Stimulated activated CD4-positive, alpha-beta T cell treated with anti-CD3 and anti-CD28 coated beads, Interleukin-12 subunit alpha, Interleukin-12 subunit beta, amount 100 ng/mL, for 4 hours (primary cell): ENCODE measurements at places on chromosomes 2 and 18.
A peak's percentile ranks its signal among the peaks of the same experiment; 100 is the strongest.

- no peak for DNase-seq
Observed at GRCh38 chr18:24600076-24600654, 139.7 kb downstream of the HRH4 start.

DNA sequence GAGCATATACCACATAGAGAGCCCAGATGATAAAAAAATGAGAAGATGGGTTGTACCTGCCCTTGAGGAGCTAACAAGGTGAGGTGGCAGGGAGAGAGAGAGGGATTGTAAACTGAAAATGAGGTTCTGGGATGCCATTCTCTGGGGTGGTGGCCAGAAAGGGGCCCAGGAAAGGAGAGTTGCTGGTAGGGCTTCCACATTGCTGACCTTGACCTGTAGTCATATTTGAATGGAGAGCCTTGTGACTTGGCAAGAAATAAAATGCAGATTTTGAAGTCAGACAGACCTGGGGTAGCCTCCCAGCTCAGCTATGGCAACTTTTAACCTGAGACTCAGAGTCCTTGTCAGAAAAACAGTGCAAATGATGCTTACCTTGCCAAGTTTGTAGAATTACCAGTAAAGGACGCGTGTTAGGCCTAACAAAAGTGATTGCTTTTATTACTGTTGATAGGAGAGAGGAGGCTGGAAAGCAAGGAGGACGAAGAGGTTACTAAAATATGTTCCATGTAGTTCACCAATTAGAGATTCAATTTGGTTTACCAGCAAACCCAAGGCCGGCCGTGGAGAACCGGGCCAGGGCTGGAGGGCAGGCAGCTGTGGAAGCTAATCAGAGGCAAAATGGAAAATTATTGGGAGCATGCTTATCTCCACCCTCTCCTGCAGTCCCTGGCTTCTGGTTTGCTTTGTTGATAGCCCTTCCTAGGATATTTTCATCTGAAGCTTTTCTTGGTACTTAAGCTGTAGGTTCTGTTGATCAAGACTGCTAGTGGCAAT is 3.9 kb downstream of the NPAS2 start:
- no peak for DNase-seq

GRCh38 chr2:60528281-60529020 is 25.0 kb downstream of the BCL11A start:
- no peak for DNase-seq

DNA sequence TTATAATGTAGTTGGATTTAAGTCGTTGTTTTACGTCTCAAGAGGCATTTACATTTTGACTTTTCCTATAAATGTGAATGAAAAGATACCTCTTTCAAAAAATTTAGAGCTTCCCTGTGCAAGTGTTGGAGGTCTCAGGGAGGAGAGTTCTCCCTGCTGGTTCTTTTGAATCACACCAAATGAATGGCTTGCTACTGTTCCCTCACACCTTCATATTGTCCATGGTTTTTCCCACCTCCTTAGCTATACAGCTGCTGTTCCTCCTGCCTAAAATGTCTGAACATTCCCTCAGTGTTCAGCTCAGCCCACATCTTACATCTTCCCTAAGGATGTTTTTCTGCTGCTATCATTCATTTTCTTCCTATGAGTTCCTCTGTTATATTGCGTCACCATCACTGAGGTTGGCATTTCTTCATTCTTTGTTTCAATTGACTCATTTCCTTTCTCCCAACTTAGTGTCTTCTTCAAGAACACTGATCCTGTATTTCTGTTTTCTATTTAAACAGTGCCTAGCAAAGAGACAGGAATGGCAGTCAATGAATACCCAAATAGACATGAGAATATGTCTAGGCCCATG is 46.0 kb downstream of the COX7A2L start:
- no peak for DNase-seq

GRCh38 chr18:75105551-75106254 is 103.2 kb downstream of the PTGR3 start:
- DNase-seq, result no peak

DNA sequence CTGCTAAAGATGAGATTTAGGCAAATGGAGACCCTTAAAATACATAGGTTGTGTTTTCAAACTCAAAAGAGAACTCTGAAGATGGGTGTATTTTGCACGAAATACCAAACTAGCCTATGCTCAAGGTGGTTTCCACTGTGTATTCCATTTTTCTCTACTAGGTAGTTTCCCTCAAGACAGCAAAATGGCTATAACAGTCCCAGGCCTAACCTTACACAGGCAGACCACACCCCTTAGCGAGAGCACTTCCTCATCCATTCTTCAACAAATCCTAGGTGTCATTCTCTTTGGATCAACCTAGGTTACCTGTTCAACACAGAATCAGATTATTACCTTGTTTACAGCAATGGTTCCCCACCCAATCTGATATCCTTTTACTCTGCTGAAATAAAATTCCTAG is 42.6 kb downstream of the HNRNPLL start:
- no peak for DNase-seq

DNA sequence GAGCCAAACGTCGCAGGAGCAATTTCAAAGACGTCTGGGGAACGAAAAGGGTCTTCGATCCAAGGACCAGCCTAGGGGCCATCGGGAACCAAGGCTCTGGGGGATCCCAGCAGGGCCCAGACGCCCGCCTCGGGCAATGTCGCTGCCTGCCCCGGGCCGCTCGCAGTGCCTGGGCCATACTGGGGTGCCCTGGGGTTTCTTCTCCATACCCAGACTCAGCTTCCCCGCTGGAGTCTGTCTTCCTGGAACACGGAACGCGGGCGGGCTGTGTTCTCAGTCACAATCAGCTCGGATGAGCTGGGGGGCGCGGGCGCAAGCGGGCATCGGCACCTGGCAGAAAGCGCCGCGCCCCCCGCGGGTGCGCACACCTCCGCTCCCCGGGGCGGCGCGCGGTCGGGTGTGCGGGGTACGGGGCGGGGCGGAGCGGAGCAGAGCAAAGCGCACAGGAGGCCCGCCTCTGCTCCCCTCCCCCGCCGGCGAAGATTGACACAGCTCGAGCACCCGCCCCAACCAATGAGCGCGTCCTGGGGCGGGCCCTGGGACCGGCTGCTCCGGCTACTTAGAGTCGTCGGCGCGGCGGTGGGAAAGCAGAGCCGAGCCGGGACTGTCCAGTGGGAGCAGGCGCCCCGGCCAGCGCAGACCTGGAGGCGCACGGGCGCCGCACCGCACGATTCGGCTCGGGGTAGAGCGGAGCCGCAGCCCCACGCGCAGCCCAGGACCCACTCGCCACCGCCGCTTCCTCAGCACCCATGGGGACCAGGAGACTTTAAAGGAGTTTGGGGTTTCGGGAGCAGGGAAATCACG is at the start of gene LRATD1:
Gene LRATD1, plus strand, starts transcription at position 585 of the 804 bp plus-strand sequence. CDS start 1,263 bp downstream, outside the sequence.
- DNase-seq, result no peak

- no peak for DNase-seq
Observed at GRCh38 chr2:216312441-216312840, 59.8 kb downstream of the MARCHF4 start.

GRCh38 chr2:196331143-196331542 is 159.8 kb upstream of the STK17B start:
- no peak for DNase-seq

GRCh38 chr2:200664770-200665494 is 79.1 kb downstream of the AOX1 start:
- DNase-seq, result no peak

- no peak for DNase-seq
Observed at GRCh38 chr18:79223431-79223830, 154.2 kb downstream of the ATP9B start.

- no peak for DNase-seq
Observed at GRCh38 chr2:177606636-177607035, 214.1 kb downstream of the AGPS start.

DNA sequence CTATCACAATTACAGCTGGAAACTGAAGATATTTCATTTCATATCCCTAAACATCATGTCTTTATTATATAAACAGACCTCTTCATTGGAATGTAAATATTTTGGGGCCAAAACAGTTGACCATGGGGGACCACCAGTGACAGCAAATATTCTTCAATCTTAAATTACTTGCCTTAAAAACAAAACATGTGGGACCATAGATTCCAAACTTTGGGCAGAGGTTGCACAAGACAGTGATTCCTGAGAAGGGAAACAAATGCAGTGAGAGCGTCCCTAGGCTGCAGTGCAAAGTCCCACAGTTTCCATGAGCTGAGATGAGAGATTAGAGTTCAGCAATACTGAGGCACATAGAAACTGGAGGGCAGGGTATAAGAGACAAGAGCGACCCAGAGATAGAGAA is 818.9 kb downstream of the CBLN2 start:
- DNase-seq, result no peak

DNA sequence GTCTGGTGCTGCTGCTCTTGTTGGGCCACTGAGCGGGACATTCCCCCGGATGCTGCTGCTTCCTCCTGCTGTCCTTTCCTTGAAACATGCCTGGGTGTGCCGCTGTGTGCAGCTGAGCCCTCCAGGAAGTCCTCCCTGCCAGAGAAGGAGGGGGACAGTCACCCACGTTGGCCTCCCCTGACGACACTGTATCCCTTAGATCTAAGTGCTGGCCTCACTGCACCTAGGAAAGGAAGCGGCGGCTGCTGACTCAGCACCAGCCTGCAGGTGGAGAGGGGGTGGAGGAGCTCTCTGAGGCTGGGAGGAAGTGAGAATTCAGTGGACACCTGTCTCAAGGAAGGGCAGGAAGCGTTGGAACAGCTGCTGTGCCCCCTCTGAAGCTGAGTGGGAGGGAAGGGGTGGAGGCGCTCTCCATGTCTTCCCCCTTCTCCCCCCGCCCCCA is 239.8 kb downstream of the HAUS1 start:
- DNase-seq, result peak; percentile 33

DNA sequence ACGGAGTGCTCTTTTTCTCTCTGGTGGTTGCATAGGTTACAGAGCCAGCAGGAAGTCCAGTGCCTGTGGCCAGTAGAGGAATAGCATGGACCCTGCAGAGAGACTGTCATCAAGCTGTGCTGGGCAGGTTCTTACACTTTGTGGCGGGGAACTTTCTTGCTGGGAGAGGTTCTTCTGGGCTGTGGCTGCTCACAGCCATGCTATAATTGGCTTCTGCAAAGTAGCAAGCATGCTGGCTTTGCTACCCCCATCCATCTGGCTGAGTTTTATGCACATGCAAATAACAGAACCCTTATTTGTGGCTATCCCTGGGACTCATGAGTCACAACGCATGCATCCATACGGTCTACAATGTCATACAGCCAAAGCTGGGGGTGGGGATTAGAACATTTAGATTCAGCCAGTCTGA is 68.9 kb downstream of the PLCL1 start:
- no peak for DNase-seq

- DNase-seq, result no peak
Observed at GRCh38 chr18:63119647-63120046, 199.9 kb downstream of the BCL2 start.

DNA sequence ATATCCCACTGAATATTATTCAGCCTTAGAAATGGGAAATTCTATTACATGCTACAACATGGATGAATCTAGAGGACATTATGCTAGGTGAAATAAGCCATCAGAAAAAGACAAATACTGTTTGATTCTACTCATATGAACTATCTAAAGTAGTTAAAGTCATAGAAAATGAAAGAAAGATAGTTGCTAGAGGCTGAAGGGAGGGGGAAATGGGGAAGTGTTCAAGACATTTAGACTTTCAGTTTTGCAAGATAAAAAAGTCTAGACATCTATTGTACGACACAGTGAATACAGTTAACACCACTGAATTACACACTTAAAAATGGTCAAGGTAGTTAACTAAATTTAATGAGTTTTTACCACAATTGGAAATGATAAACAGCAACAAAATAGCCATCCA is 835.9 kb upstream of the CHAC2 start:
- DNase-seq, result no peak

- DNase-seq, result no peak
Observed at GRCh38 chr2:146392186-146392585, 1452.6 kb upstream of the ACVR2A start.

- no peak for DNase-seq
Observed at GRCh38 chr2:216071111-216071851, 10.3 kb downstream of the PECR start.

DNA sequence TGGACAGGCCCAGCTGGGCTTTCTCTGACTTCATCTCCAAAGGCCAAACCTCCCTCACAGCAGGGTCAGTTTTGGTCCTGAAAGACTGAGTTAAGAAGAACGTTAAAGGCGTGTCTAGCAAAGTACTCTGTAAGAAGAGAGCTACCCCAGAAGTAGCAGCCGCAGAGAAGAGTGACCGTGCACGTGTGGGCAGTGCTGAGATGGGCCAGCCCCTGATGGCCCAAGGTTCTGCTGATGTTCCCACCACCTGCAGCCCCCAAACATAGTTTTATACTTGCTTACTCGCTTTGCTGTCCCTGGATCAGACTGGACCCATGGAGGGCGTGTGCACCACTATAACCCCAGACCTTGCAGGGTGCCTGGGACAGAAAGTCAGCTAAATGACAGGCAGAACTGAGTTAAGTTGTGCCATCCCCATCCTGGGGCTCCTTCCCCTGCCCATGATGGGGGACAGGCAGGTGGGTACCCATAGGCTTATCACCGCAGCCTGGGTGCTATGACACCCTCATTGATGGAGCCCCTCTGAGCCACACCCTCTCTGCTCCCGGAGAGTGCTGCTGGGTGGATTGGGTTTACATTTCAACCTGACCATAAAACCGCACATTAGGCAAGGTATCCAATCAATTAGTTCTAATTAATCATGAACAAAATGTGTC is 367.3 kb upstream of the HS6ST1 start:
- no peak for DNase-seq

GRCh38 chr18:79611040-79611681 is 68.4 kb upstream of the CTDP1 start:
- no peak for DNase-seq

DNA sequence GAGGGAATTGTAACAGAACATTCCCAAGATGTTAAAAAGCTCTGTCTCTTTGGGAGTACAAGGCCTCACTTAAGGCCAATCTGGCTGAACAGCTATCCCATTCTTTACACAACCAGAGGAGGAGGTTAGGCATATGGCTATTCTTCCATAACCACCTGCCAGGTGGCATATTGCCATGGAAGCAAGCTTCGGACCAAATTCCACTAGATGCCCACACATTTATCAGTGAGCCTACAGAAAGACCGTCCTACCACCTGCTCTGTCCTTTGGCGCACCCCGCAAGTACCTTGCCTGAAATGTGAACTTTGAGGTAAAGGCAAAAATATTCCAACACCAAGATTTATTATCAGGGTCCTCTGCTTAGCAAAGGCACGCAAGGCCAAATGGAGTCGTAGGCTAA is 519.9 kb upstream of the TNP1 start:
- DNase-seq, result no peak

DNA sequence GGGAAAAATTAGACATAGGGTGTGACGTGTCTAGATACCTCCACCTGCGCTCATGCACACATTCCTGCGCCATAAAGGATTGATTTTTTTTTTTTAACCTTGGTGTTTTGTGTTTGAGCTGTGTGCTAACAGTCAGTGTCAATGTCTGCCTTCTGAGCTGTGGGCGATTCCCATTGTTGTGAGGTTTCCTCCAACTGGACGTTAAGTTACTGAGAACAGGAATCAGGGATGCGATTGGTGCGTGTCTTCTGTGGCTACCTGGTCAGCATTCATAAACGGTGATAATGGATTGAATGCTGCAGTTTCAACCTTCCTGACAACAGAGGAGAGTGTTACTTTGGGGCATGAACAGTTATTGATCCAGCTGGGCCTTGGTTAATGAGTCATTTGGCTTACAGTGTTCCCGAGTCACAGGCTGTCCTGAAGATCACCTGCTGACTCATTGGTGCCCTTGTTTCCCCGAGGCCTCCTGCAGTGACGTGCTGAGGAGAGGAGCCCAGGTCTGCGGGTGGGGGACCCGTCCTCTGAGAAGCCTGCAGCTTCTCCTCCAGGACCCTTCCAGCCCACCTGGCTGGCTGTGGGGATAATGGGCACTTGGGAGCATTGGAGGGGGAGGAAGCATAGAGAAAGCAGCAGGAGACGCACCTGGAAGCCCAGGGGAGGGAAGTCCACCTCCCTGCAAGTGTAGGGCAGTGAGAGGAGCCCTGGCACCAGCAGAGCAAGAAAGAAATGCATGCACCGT is 25.8 kb upstream of the CABYR start:
- DNase-seq, result no peak
